ENCODE measurements at places on chromosomes 3 and 15.

DNA sequence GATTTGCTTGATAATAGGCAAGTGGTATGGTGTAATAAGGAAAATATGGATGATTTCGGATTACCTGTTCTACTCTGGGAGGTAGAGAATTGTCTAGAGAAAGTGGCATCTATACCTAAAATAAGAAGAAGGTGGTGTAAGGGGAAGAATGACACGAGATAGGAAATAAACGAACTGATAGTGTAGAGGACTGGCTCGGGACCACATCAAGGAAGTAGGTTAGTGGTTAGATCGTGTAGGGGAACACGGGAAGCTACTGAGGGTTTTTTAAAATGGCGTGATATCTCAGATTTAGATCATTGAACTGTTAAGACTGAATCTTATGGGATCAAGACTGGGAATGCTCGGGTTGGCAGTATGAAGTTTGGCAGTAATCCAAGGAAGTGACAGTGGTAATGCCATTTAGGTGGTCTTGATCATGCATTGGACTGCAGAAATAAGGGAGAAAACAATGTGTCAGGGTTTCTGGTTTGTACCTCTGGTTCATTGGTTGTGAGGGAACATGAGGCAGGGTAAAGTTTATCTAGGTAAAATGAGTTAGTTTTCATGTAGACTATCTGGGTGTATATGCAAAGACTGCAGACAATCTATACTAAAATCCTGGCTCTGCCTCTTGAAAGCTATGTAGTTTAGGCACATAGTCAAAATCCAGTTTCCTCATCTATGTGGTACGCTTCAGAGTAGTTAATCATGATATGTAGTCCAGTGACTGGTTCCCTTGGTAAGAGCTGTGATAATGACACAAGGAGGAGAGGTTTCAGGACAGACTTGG is 7.4 kb downstream of the RPL14 start:
- no peak for DNase-seq

GRCh38 chr3:177446165-177446601 is 248.9 kb upstream of the TBL1XR1 start:
- no peak for DNase-seq

DNA sequence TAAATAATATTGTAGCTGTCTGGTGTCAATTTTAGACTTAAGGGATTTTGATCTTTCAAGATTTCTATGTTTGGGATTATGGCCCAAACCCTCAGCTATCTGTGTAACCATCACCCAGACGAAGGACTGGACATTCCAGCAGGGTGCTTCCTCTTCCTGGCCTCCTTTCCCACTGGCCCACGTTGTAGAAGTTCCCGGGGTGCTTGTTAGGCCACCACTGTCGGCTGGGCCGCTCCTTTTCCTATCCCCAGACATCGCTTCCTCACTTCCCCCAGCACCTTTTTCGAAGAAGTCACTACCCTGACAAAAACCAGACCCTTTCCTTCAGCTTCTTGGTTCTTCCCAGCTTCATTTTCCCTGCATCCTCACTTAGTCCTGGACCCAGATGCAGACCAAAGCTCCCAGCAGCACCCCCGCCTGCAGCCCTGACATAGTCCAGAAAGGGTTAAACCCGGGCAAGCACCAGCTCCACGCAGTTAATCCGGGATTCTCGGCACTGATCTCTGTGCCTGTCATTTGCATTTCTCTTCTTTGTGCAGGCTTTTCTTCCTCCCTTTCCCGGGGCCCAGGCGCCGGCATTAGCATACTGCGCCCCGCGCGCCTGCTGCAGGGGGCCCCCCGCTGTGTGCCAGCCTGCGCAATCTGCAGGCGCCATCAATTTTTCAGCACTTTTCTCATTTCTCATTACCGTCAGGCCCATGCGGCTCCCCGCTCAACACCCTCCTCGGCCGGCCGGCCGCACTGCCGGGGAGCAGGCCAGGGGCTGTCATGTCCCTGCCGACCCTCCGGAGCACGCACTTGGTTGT is 90.6 kb downstream of the ZNF621 start:
- DNase-seq, result no peak

- no peak for DNase-seq
Measured at GRCh38 chr15:74529921-74530320, 11.1 kb upstream of the ARID3B start.

GRCh38 chr3:106397006-106397405 is 528.2 kb upstream of the CBLB start:
- no peak for DNase-seq

GRCh38 chr3:57735405-57735804 is 20.7 kb upstream of the SLMAP start:
- no peak for DNase-seq

- DNase-seq, result no peak
Measured at GRCh38 chr3:46573701-46574100, 7.6 kb upstream of the LRRC2 start.

DNA sequence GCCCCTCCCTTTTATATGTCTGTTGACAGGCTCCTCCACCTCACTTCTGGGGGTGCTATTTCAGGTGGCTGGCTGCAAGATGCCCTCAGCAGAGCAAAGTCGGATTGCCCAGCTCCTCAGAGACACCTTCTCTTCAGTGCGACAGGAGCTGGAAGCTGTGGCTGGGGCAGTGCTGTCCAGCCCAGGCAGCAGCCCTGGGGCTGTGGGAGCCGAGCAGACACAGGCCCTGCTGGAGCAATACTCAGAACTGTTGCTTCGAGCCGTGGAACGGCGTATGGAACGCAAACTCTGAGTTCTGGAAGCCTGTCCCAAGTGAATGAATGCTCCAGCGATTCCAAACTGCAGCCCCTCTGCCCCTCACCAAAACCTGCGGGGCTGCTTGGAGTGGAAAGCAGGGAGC is 2.7 kb upstream of the JMJD7 start:
- DNase-seq, result no peak

GRCh38 chr3:132987396-132987795 is 50.8 kb upstream of the TMEM108 start:
- no peak for DNase-seq

DNA sequence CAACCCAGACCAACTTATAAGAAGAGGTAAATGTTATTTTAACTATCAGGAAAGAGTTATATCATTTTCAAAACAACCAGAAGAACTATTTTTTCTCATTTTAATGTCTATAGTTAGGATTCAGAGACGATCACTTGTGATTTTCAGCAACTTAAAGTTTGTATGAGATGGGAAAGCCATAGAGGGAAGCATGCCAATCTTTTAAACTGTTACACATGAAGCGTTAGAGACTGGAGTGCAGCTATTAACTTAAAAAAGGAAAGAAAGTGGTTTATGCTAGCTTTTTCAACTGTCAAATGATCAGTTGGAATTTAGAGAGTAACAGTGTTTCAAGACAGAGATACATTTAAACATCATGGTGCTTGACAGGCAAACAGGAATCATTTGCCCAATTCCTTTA is 91.7 kb upstream of the LPP start:
- DNase-seq, result no peak

DNA sequence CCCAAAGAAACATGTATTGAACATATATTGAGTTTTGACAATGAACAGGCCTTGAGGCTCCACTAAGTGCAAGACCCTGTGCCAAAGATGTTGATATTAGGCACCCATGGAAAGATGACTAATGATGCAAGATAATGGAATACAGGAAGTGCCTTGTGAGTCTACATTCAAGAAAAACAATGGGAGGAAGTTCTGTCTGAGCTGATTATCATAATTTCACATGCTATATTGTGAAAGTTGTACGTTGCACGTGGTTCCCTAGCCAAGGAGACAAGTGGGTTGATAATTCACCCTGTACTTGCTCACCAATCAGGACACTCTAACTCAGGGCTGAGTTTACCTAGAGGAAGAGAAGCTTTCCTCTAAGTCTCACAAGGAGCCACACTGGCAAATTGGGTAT is 186.9 kb upstream of the STAC start:
- no peak for DNase-seq

DNA sequence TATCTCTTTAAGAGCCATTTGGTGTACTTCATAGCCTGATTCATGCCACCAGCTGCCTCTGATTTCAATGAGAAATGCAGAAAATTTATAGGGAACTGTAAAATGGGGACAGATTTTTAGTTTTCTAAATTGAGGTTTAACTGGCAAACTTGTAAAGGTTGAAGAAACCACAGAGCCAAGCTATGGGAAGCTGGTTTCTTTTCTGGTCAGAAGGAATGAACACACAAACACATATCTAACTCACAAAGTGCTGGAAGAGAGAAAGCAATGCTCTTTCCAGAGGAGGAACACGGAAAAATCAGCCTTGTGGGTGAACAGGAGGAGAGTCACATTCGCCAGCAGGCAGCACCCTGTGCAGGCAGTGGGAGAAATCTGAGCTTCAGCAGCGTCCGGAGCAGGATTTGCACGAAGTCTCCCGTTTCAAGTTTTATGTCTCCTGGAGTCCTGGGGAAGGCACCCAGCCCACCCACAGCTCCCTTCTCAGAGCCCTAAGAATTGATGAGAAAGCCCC is 481 bp downstream of the MASP1 start:
- DNase-seq, result no peak

DNA sequence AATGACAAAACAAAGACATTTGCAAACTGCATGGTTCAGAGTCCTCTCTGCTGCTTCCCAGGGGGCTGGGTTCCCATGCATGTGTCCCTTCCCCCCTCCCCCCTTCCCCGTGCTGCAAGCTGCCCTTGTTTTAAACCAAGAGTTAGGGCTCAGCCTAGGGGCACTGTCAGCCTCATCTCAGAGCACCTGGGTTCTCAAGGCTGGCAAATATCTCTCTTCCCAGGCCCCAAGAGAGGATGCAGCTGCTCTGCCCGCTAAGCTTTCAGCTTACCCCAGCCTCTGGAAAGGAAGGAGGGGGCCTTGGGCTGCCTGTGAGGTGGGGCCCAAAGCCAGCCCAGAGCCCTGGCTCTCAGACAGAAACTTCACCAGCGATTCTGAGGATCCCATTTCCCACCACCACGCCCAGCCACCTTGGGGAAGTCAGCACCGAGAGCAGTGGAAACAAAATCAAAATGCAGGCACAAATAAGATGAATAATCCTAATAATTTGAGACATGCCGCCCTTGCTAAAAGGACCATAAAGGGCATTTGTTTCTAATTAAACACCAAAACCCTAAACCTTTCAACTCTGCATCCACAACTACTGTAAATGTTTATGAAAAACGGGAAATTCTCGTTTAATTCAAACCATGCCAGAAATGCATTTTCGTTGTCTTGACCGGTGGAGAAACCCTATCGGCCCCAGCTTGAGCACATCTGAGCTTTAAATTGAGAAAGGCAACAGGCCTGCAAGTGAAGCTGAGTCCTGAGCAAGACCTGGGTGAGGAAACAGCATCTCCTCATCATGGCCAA is 67.7 kb upstream of the WNT5A start:
- DNase-seq, result no peak

DNA sequence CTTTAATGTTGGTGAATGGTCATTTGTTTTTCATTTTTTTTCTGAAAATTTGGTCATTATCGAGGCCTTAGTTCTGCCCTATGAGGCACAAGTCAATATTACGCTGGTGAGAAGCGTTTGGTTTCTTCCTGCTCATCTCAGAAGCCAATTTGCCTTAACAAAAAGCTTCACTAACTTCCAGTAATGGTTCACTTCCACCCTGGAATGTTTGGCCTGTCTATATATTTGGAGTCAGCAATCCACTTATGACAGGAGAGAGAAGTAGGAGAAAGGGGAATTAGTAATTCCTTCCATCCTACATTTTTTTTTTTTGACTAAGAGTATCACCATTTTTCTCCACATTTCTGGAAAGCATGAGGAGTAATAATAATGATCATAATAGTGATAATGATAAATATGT is 124.4 kb downstream of the DIPK2A start:
- DNase-seq, result no peak

- no peak for DNase-seq
Measured at GRCh38 chr3:169152319-169152718, 511.2 kb downstream of the MECOM start.

DNA sequence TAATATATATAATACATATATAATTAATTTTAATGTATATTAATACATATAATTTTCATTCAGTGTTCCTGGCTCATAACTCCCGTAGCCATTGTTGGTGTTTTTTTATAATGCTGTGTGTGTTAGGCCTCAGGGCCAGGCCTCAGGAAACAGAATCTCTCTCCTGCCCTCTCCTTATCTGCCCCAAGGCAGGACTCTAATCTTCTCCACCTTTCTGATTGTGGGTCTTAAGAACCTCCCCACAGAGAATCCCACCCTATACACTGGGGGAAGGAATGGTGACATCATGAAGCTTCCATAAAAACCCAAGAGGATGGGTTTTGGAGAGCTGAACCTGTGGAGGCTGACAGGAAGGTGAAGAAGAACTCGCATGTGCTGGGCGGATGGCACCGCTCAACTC is 4.0 kb upstream of the FMN1 start:
- no peak for DNase-seq

- no peak for DNase-seq
Measured at GRCh38 chr3:184688251-184688881, 23.5 kb downstream of the MAGEF1 start.

- no peak for DNase-seq
Measured at GRCh38 chr15:62977952-62978811, 64.4 kb upstream of the TPM1 start.

- DNase-seq, result no peak
Measured at GRCh38 chr15:53133255-53133850, 343.2 kb upstream of the ONECUT1 start.

GRCh38 chr3:155317211-155317610 is 23.7 kb upstream of the STRIT1 start:
- no peak for DNase-seq

DNA sequence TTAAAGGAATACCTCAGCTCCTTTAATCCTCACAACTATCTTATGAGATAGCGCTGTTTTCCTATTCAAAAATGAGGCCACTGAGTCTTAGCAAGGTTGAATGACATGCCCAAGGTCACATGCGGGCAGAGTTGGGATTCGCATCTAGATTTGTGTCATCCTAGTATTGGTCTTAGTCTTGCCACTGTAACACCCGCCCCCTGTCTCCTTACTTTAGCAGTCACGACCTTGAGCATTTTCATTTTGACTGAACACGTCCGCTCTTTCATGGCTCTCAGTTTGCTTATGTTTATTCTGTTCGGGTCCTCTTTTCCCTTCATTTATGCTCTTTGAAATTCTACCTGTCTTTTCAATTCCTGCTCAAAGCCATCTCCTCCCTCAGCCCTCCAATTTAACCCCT is 112.5 kb upstream of the CADPS start:
- DNase-seq, result no peak

DNA sequence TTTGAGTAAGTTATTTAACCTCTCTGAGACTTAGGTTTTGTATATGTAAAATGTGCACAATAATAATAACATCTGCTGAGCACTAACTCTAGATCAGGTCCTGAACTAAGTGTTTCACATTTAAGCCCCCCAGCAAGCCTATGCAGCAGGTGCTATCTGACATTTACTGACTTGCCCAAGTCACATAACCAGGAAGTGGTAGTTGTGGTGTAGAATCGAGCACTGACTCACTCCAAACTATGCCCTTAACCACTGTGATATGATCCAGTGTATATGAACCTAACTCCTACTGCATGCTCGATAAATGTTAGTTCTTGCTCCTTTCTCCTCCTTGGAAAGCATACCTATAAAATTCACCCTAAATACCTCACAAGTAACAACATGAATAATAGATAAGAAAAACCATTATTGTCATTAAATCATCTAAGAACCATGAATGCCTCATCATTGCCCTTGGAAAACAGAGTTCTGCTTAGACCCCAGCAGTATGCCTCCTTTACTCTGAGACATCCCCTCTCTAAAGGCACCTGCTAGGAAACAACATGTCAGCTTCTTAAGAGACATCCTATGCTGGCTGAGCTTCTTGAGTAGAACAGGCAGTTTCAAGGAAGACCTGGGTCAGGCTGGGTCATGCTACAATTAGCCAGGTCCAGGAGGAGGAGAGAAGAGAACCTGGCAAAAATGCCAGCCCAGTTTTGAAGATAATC is 3.0 kb upstream of the SHC4 start:
- peak; percentile 30 for DNase-seq

- no peak for DNase-seq
Measured at GRCh38 chr3:101124125-101124524, 130.9 kb upstream of the ABI3BP start.

- no peak for DNase-seq
Measured at GRCh38 chr3:39317571-39318169, 11.8 kb upstream of the CCR8 start.

All from activated gamma-delta T cell treated with anti-CD3 and anti-CD28 coated beads, Interleukin-2, amount 50 U/mL, for 16 hours (primary cell).